Fibroblast of pulmonary artery (primary cell): ENCODE measurements at places on chromosomes 5 and 9.

- no peak for DNase-seq
Observed at GRCh38 chr9:137836831-137837241, 40.7 kb upstream of the CACNA1B start.

- peak; percentile 13 for DNase-seq
Observed at GRCh38 chr5:88979244-88979643, 96.3 kb upstream of the MEF2C start.

DNA sequence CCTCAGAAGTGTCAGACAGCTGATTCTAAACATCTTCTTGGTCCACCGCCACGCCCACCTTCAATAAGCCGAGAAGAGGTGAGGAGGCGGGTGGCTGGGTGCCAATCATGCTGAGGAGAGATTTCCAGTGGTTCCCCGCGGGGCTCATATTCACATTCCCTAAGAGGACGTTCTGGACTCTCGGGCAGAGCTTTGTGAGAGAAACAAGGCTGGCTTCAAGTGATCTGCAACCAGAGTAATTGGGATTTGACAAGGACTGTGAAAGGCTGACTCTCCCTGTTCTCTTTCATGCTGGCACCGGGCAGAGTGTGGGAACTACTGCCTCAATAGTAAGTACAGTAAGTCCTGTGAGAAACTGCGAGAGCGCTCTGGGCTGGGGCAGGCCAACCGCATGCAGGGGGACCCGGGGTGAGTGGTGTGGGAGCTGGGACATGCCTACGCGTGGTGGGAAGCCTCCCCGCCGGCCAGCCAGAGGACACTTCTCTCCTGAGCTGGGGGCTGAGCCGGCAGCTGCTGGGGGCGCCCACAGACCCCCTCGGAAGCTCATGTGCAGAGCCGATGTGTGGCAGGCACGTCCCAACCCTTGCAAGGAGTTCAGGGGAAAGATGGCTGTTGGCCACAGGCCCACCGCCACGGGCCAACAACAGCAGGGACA lies 110.9 kb downstream of the LIFR start:
- peak; percentile 34 for DNase-seq

DNA sequence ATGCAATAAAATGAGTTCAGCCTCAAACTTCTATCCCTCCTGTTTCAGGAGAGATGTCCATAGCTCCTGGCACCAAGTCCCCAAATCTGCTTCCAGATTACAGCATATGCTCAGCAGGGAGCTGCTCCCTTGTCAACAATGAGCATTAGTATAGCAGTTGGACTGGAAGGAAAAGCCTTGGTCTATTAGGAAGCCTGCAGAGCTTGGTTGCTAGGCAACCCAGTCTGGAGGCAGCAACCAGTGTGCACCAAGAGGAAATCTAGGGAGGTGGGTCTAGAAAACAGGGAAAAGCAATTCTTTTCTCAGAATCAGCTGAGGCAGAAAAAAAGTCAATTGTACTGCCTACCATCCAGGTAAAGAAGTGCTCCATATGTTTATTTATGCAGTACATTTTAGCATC lies 229.5 kb upstream of the NMUR2 start:
- no peak for DNase-seq

- peak; percentile 48 for DNase-seq
Observed at GRCh38 chr9:124869986-124870560, 8.1 kb downstream of the ARPC5L start.

DNA sequence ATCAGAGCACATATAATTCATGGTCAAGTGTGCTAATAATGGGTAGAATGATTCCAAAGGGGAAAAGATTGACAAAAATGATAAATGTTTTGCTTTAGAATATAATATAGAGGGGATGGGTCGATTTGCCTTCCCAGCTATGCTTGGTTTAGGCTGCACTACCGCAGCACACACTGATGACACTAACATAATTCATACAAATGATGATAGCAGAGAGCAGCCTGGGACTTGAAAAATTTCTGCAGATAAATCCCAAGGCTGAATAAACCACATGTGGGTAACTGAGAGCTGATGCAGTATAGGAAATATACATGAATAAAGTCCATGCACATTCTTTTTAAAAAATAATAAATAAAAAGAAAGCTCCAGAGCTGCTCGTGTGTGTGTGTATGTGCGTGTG lies 54.5 kb downstream of the EFNA5 start:
- DNase-seq = no peak

DNA sequence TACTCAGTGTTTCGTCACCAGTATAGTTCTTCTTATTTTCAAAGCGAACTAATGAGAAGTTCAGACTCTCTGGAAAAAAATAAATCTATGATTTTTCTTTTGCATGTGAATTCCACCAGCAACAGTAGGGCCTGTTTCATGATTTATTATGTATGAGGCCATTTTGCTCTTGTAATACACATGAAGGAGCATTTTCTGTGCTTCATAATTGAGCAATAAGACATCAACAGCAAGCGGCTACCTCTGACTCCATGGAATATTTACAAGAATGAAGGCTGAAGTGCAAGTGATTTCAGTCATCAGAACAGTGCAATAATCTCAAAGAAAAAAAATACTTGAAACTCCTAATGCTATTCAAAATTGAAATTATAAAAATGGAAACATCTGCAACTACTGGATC lies 282.9 kb upstream of the EDIL3 start:
- no peak for DNase-seq

DNA sequence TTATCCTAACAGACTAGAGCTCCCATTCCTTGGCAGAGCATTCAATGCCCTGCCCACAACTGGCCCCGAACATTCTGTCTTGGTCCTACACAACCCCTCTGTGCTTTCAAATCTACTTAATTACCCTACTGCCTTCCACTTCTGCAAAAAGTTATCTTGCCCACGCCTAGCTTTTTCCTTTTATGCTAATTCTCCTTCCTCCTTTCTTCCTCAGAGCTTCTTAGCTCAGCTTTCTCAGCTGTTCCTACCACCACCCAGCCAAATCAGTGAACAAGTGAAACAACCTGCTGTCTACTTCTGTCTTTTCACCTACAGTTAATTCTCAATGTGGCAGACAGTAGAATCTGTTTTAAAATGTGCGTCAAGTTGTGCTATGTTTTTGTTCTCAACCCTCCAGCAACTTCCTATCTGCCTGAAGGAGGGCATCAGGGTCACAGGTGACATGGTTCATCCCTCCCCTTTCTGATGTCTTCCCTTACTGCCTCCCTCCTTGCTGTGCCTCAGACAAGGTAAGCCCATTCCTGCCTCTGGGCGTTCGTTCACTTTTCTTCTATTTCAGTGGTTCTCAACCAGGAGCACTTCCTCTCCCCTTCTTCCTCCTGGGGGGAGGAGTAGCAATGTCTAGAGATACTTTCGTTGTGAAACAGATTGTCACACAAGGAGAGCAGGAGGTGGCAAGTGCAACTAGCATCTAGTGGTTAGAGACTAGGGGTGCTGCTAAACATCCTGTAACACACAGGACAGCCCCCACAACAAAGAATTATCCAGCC lies 1.3 kb upstream of the REEP5 start:
- no peak for DNase-seq

DNA sequence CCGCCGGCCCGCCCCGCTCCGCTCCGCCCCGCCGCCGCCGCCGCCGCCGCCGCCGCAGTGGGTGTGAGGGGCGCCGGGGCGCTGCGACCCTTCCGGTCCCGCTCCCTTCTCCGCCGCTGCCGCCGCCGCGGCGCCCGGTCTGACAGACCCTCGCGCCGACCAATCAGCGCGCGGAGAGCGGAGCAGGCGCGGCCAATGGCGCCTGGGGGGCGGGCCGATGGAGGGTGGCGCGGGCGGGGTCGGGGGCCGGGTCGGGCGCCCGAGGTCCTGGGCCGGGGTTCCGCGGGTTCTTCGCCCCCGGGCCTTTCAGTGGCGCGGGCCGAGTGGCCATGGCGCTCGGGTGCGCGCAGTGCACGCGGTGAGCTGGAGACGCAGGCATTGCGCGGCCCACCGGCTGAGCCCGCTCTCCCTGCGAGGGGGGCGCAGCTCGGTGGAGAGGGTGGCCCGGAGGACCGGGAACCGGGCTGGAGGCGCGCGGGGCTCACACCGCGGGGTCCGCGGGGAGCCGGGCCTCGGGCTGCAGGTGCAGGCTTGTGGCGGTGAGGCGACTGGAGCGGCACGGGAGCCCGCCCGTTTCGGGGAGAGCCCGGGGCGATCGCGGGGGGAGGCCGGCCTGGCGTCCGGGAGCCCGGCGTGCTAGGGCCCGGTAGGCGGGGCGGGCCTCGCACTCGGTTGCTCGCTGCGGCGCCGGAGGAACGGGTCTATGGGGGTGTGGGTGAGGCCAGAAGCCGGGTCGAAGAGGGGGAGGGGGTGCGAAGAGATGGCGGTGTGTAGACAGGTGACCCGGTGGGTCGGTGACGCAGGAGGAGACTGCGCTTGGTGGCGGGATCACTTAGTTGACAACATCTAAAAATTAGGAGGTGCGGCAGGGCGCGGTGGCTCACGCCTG lies at the start of gene MAPK9:
Gene MAPK9, minus strand, starts transcription at position 141 of the 889 bp plus-strand sequence. CDS start 11,522 bp downstream, outside the sequence.
- peak; percentile 71 for DNase-seq

DNA sequence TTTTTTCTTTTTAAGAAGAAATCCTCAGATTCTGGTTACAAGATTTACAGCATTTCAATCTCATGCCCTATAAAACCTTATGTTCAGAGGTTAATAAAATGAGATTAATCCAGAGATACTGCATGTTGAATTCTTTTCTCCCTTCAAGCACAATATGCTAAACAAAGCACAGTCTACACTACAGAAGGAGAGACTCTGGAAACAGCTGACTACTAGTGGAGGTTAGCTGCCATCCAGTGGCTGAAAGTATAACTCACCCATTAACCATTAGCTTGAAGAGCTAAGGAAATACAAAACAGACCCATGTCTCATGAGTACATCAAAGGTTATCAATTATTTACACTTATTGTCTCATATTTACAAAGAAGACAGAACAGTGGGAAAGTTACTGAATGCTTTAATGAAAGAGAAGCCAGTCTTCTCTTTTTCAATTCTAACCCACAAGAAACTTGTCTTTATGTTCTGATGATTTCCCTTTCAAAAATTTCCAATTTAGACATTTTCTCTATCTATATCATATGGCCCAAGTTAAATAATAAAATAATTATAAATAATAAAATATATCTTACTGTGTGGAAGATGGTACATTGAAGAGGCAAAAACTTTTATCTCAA lies 12.7 kb upstream of the DNAH5 start:
- DNase-seq = peak; percentile 67

DNA sequence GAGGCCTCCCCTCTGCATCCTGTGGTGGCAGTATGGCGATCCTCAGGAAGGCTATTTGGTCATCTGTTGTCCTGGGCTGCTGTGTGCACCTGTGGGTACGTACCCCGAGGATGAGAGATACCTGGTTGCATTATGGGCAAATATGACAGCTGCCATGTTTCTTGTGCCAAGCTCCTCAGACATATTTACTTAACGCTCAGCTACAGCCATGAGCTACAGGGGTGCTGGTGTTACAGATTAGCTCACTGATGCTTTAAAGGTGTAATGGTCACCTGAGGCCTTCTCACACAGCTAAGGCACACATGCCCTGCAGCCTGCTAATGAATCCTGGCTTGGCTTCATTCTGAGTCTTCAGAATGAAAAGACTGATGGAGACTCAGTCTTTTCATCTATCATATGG lies 12.0 kb downstream of the NDST1 start:
- DNase-seq = no peak

GRCh38 chr5:90096415-90097081 lies 313.0 kb downstream of the CETN3 start:
- peak; percentile 77 for DNase-seq

DNA sequence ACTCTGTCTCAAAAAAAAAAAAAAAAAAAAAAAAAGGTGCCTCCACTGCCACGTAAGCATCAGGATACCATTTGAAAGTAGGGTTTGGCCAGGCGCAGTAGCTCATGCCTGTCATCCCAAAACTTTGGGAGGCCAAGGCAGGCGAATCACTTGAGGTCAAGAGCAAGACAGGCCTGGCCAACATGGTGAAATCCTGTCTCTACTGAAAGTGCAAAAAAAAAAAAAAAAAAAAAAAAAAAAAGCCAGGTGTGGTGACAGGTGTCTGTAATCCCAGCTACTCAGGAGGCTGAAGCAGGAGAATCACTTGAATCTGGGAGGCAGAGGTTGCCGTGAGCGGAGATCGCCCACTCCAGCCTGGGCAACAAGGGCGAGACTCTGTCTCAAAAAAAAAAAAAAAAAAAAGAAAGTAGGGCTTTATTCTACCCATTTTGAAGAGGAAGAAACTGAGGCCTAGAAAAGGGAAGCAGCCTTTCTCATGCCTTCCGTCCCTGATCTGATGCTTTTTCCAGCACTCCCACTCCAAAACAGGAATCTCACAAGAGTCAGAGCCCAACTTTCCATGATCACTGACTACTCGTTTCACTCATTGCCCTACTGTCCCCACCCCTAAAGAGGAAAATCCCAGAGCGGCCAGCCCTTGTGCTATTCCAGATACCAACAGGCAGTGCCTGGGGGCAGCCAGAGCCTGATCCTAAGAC lies 16.3 kb upstream of the CCIN start:
- DNase-seq = no peak

DNA sequence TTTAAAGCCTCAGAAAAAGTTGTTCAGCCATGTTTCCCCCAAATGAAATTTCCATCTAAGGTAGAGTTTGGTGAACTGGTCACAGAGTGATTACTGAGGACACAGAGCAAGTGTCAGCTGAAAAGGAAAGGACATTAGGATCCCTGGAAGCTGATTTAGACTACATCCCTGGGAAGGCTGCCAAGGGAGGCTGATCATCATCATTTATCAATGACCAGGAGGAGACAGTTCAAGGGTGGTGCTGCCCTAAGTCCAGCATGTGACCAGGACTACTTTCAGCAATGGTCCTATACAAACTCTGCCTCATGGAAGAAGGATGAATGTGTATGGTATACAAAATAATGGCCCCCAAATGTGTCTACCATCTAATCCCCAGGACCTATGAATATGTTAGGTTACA lies 120.6 kb downstream of the PIK3R1 start:
- no peak for DNase-seq

GRCh38 chr5:72159501-72159911 lies 52.2 kb downstream of the MAP1B start:
- peak; percentile 38 for DNase-seq

- no peak for DNase-seq
Observed at GRCh38 chr5:101346447-101346846, 443.4 kb upstream of the ST8SIA4 start.

- DNase-seq = no peak
Observed at GRCh38 chr9:91502913-91503672, 79.5 kb upstream of the NFIL3 start.

DNA sequence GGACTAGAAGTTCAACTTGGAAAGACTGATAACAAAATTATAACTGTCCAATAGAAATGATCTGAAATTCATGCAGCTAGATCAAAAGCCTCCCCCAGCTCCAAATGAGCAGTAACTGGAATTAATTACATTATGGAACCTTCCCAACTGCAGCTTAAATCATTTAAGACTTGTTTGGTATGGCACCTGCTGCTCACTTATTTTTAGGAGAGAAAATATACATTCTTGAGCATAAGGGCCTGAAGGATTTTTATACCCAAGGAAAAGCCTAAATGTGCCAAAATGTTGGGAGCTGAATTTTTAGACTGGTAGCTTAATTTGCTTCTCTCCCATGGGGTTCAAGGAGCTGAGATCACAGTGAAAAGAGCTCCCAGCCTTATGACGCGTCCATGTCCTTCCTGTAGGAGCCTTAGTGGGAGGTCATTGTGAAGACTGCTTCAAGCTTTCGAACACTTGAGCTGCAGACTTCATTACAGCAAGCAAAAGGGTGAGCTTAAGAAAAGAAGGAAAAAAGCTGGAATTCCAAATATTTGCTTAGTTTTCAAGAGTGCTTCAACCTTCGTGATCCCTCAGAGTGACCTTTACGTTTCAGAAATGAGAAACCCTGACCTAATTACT lies 276.0 kb downstream of the DMAC1 start:
- no peak for DNase-seq
